Stimulated activated CD8-positive, alpha-beta memory T cell treated with anti-CD3 and anti-CD28 coated beads, Interleukin-2, amount 100 ng/mL, for 1 hour (primary cell): ENCODE measurements at places on chromosomes 6 and 20.

DNA sequence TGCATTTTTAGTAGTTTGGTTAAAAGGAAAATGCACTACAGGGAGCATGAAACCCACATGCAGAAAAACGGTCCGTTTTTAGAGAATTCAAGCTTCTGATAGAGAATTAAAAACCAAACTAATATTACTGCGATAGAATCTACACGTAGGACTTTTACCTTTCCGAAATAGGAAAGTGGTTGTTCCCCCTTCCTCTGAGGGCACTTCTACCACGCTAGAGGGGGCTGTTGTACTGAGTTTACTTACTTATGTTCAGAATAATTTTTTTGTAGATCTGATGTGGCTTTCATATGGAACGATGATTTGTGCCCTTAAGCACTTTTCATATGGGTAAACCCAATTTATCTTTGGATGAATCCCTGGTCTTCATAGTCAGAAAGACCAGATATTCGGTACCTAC, 264.3 kb upstream of the PLN start:
- DNase-seq, result peak; percentile 1

- no peak for DNase-seq
These were observed 6.0 kb downstream of the APMAP start for GRCh38 chr20:24986436-24987015.

DNA sequence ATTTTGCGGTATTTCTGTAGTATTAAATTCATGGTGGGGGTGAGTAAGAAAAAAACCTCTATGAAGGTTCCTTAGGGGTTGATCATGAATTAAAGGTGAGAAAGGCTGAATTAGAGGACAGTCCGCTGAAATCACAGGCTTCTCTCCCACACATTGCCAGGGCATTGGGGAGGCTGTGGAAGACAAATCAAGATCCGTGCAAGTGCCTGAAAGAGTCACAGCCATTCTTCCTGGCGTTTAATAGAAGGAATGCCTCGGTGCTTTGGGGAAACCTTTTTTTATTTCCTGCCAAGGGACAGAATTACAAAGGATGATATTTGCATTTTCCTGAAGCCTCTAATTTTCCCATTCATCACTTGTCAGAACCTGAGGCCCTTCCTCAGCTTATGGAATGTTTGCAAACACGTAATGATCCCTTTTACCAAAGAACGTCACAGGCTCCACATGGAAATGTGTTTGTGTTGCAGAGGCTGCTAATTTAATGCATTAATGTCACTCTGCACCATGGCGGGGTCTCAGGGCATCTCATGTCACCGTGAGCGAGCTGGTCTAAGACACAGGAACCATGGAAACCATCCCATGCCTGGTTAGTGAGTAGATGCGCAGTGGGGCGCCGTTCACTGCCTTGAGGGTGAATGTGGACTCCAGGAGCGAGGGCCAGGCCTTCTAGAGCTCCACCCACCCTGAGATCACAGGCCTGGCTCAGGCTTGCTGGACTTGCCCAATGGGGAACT, 185.9 kb upstream of the SULF2 start:
- no peak for DNase-seq

- no peak for DNase-seq
These were observed 15.6 kb downstream of the SNX5 start for GRCh38 chr20:17952692-17953684.

- DNase-seq, result no peak
These were observed 8.8 kb downstream of the CDH4 start for GRCh38 chr20:61260905-61261304.

DNA sequence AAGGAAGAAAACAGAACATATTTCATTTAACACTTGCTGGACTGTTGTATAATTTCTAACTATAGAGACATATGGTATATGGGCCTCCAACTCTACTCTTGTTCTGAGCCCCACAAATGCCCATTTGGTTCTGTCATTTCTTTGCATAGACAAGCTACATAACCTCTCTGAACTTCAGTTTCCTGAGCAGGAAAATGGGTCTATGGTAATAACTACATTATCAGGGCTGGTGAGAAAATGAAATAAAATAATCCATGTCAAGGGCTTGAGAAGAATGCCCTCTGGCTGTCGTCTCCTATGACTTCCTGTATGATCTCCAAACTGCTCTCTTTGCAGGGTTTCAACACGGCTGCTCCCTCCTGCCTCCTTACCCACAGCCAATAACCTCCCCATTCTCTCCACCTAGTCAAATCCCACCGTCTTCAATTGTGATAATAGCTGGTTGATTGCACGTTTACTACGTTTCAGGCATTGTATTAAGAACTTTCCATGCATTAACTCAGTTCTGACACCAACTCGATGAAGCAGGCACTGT, 12.0 kb downstream of the ZCCHC3 start:
- no peak for DNase-seq
